Activated naive CD8-positive, alpha-beta T cell treated with anti-CD3 and anti-CD28 coated beads, Interleukin-2, amount 50 U/mL, for 24 hours (primary cell): ENCODE measurements at places on chromosomes 3 and 15.
A peak's percentile ranks its signal among the peaks of the same experiment; 100 is the strongest.

- H3K4me1 ChIP-seq = peaks cover 11% of the 10 kb centered on the region
- H3K4me3 ChIP-seq = no peak overlapping the region
- no peak for DNase-seq
- no peaks in the 10 kb centered on the region for H3K36me3 ChIP-seq
These were observed 78.7 kb upstream of the TSC22D2 start for GRCh38 chr3:150329408-150329807.

DNA sequence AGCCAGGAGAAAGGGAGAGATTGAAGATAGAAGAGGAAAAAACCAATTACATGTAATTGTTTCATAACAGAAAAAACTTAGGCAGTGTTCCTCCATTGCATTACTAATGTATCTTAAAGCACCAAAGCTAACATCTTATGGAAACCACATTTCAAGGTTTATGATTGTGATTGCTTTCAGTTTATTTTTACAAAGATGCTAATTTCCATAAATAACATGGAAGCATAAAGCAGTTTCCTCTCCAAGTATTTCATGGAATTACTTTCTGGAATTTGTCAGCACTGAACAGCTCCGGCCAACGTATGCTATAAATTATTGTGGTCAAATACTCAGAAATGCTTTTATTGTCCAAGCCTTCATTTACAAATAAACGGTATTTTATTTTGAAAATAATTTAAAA, 11.6 kb downstream of the ADAMTSL3 start:
- no peaks in the 10 kb centered on the region for H3K36me3 ChIP-seq
- no peak overlapping the region for H3K27ac ChIP-seq
- no peak for DNase-seq
- H3K4me1 ChIP-seq = no peaks in the 10 kb centered on the region

DNA sequence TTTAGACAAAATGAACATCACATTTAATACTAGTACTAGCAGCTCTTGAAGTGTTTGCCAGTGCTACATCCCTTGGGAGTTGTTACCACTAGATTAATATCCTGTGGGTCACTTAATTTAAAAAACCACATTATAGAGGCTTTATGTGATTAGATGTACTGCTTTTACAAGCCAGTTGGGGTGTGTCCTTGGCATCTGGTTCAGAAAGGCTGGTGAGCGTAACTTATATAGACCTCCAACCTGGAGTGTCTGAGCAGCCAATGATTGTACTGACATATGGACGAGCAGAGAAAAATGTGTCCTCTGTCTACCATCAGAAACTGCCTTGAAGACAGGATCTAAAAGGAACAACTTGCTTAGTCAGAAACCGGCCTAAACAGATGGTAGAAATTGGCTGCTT, 306.2 kb upstream of the ATP11B start:
- no peaks in the 10 kb centered on the region for H3K36me3 ChIP-seq
- no peaks in the 10 kb centered on the region for H3K4me1 ChIP-seq
- no peaks in the 10 kb centered on the region for H3K27me3 ChIP-seq

GRCh38 chr3:113261626-113262303, 50.4 kb downstream of the BOC start:
- H3K36me3 ChIP-seq = no peaks in the 10 kb centered on the region
- H3K4me1 ChIP-seq = no peaks in the 10 kb centered on the region
- H3K4me3 ChIP-seq = no peak overlapping the region
- no peak for DNase-seq
- H3K27me3 ChIP-seq = peaks cover 8% of the 10 kb centered on the region

DNA sequence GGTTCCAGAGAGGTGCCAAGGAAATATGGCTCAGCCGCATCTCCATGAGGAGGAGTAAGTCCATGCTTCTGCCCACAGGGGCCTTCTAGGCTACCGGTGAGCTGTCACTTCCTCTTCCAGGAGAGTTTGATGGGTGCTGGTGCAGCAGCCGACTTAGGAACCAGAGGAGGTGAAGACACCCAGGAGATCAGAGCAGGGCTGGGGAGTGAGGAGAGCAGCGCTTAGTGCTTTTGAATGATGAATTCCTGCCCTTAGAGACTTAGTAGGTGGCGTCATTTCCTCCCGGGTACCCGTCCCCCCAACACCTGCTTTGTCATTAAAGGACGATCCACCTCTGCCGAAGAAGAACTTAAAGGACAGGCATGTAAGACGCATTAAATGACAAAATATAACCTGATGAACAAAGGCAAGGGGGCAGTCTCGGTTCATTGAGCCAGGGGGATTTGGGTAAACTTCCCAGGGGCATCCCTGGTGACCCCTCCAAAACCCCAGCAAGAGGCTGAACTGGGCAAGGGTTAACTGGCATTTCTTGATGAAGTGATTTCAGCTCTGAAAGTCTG, 67.6 kb downstream of the HES1 start:
- no peaks in the 10 kb centered on the region for H3K36me3 ChIP-seq
- DNase-seq = peak; percentile 18
- peak overlapping the region; percentile 67 for H3K4me3 ChIP-seq
- H3K27me3 ChIP-seq = peaks cover 47% of the 10 kb centered on the region

DNA sequence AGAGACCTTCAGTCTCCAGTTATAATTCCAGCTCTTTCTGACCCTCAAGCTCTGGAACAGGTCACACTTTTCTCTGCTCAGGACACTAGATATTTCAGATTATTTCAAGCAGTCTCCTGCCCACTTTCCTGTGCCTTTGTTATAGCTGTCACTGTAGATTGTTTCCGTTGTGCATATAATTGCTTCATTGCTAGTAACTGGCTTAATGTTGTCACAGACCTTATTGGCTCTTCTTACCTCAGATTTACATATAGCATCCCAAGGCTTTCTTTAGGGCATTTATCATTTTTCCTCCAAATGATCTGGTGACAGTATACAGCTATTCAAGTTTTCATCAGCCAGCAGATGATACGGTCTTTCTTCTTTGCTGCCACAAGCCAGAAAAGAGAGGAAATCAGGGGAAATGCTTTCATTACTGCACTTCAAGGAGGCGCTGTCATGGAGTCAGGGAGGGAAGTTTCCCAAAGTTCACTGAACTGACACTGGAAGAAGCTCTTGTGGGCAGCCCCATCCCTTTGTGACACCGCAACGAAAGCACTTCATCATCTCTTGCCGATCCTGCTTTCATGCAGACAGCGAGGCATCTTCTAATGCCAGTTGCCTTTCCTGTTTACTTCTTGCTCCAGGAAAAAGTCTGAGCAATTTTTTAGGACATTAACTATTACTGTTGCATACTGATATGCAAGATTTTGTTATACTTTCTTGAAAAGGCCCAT, 181.9 kb downstream of the CDIN1 start:
- no peaks in the 10 kb centered on the region for H3K27me3 ChIP-seq
- DNase-seq = no peak
- no peak overlapping the region for H3K27ac ChIP-seq
- H3K36me3 ChIP-seq = peaks cover 42% of the 10 kb centered on the region

- DNase-seq = no peak
- peaks cover 3% of the 10 kb centered on the region for H3K27me3 ChIP-seq
- H3K36me3 ChIP-seq = no peaks in the 10 kb centered on the region
- peaks cover 13% of the 10 kb centered on the region for H3K4me1 ChIP-seq
- H3K27ac ChIP-seq = no peak overlapping the region
- no peak overlapping the region for H3K4me3 ChIP-seq
These were observed 59.4 kb downstream of the MAGEF1 start for GRCh38 chr3:184652465-184652864.

- no peak for DNase-seq
- H3K36me3 ChIP-seq = no peaks in the 10 kb centered on the region
- H3K27me3 ChIP-seq = peaks cover 10% of the 10 kb centered on the region
These were observed 10.2 kb downstream of the PLSCR5 start for GRCh38 chr3:146594843-146595482.

- DNase-seq = no peak
- no peaks in the 10 kb centered on the region for H3K27me3 ChIP-seq
- no peak overlapping the region for H3K27ac ChIP-seq
- H3K4me3 ChIP-seq = no peak overlapping the region
- no peaks in the 10 kb centered on the region for H3K36me3 ChIP-seq
These were observed 86.9 kb upstream of the PRR23E start for GRCh38 chr3:127106053-127106452.

- DNase-seq = peak; percentile 44
- H3K27ac ChIP-seq = no peak overlapping the region
- H3K27me3 ChIP-seq = peaks cover 12% of the 10 kb centered on the region
- H3K4me1 ChIP-seq = peaks cover 15% of the 10 kb centered on the region
- H3K36me3 ChIP-seq = no peaks in the 10 kb centered on the region
- no peak overlapping the region for H3K4me3 ChIP-seq
These were observed 32.4 kb upstream of the SMAD3 start for GRCh38 chr15:67033012-67033411.

GRCh38 chr15:96838081-96838480, 507.6 kb downstream of the NR2F2 start:
- H3K36me3 ChIP-seq = no peaks in the 10 kb centered on the region
- H3K27me3 ChIP-seq = no peaks in the 10 kb centered on the region
- no peaks in the 10 kb centered on the region for H3K4me1 ChIP-seq
- no peak overlapping the region for H3K27ac ChIP-seq

DNA sequence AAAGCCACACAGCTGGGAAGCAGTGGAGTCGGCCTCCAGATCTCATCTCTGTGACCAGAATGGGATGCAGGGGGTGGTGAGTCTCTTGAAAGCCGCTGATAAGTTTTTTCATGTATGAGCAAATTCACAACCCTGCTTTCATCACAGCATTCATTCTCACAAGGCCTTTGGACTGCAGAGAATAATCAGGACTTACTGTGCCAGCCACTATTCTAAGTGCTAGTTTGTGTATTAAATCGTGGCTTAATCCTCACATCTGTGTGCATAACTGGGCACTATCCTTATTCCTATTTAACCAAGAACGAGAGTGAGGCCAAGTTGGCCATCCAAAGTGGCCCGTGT, 64.2 kb upstream of the POLG start:
- DNase-seq = no peak
- peak overlapping the region; percentile 25 for H3K4me3 ChIP-seq
- H3K27me3 ChIP-seq = peaks cover 58% of the 10 kb centered on the region
- no peak overlapping the region for H3K27ac ChIP-seq
- H3K36me3 ChIP-seq = no peaks in the 10 kb centered on the region

DNA sequence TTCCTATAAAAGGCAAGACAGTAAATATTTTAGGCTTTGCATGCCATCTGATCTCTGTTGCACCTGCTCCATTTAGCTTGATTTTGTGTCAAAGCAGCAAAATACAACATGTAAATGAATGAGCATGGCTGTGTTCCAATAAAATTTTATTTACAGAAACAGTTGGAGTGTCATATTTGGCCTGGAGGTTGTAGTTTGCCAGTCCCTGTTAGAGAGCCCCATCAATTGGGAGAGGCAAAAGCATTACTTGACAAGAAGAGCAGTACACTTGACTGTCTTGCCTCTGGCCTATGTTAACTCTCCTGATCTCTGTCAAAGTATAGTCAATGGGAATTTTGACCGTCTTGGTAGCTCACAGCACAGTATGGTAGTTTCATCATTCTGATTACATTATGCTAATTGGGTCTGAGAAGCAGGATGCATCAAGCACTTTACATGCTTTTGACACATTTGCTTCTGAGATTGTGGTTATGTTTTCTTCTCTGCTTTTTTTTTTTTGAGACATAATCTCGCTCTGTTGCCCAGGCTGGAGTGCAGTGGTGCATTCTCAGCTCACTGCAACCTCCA, 35.4 kb downstream of the SLC28A2 start:
- H3K27ac ChIP-seq = no peak overlapping the region
- H3K4me1 ChIP-seq = no peaks in the 10 kb centered on the region
- no peak overlapping the region for H3K4me3 ChIP-seq
- H3K27me3 ChIP-seq = peaks cover 8% of the 10 kb centered on the region
- no peaks in the 10 kb centered on the region for H3K36me3 ChIP-seq

- DNase-seq = no peak
- no peaks in the 10 kb centered on the region for H3K36me3 ChIP-seq
- no peaks in the 10 kb centered on the region for H3K27me3 ChIP-seq
- no peaks in the 10 kb centered on the region for H3K4me1 ChIP-seq
- no peak overlapping the region for H3K27ac ChIP-seq
These were observed 70.7 kb downstream of the SOX2 start for GRCh38 chr3:181782306-181782954.

DNA sequence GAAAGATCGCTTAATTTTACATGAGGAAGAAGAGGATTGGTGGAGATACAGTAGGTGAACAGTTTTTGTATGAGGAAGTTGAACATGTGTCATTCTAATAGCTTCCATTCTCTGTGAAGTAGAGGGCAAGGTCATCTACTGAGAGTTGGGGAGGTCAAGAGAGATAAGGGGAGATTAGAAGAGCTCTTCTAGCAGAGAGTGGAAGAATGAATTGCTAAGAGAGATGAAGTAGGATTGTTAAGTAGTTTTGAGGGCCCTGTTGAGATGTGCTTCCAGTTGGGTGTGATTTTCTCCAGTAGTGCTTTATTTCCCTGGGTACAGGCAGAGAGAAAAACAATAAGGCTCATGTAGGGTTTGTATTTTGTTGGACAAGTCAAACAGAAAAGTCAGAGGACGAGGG, 5.2 kb downstream of the OPA1 start:
- H3K27ac ChIP-seq = no peak overlapping the region
- H3K27me3 ChIP-seq = no peaks in the 10 kb centered on the region
- H3K4me3 ChIP-seq = no peak overlapping the region
- DNase-seq = no peak
- peaks cover 66% of the 10 kb centered on the region for H3K4me1 ChIP-seq

- peaks cover 17% of the 10 kb centered on the region for H3K27me3 ChIP-seq
- peaks cover 8% of the 10 kb centered on the region for H3K4me1 ChIP-seq
- H3K36me3 ChIP-seq = no peaks in the 10 kb centered on the region
- no peak overlapping the region for H3K4me3 ChIP-seq
- no peak overlapping the region for H3K27ac ChIP-seq
- DNase-seq = no peak
These were observed 43.9 kb downstream of the RPL22L1 start for GRCh38 chr3:170826047-170826446.

GRCh38 chr15:39998511-39999077, 40.4 kb downstream of the SRP14 start:
- H3K27me3 ChIP-seq = no peaks in the 10 kb centered on the region
- no peaks in the 10 kb centered on the region for H3K4me1 ChIP-seq
- peaks cover 10% of the 10 kb centered on the region for H3K36me3 ChIP-seq
- H3K27ac ChIP-seq = no peak overlapping the region

DNA sequence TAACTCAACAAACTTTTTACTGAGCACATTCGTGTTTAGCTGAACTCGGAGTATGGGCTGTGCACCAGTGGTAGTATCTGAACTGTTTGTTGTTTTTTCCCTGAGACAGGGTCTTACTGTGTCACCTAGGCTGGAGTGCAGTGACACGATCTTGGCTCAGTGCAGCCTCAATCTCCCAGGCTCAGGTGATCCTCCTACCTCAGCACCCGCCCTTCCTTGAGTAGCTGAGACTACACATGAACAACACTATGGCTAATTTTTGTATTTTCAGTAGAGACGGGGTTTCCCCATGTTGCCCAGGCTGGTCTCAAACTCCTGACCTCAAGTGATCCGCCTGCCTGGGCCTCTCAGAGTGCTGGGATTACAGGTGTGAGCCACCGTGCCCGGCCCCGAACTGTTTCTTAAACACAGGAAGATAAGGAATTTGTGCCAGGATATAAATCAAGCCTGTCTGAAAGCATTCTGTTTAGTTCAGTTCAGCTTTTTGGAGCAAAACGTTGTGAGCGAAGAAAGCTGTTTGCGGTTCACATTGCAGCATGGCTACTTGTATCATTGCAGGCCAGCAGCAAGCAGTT, 40.4 kb upstream of the SKOR1 start:
- H3K4me3 ChIP-seq = no peak overlapping the region
- H3K27me3 ChIP-seq = no peaks in the 10 kb centered on the region
- peaks cover 2% of the 10 kb centered on the region for H3K36me3 ChIP-seq
- H3K4me1 ChIP-seq = peaks cover 33% of the 10 kb centered on the region

- H3K36me3 ChIP-seq = no peaks in the 10 kb centered on the region
- H3K4me1 ChIP-seq = no peaks in the 10 kb centered on the region
- no peak overlapping the region for H3K27ac ChIP-seq
- H3K27me3 ChIP-seq = no peaks in the 10 kb centered on the region
- no peak for DNase-seq
- no peak overlapping the region for H3K4me3 ChIP-seq
These were observed 533.5 kb downstream of the IGSF11 start for GRCh38 chr3:118501152-118501551.

GRCh38 chr3:11690863-11691766, 47.4 kb upstream of the VGLL4 start:
- DNase-seq = no peak
- H3K4me1 ChIP-seq = no peaks in the 10 kb centered on the region
- H3K36me3 ChIP-seq = peaks cover 1% of the 10 kb centered on the region
